HFFc6 (cell line): ENCODE measurements at places on chromosomes 7 and 10.

- no peaks in the 10 kb centered on the region for H3K4me1 ChIP-seq
- no peak overlapping the region for H3K4me3 ChIP-seq
- no peak overlapping the region for H3K27ac ChIP-seq
- no peaks in the 10 kb centered on the region; the same call in 1 of the 2 replicates for H3K27me3 ChIP-seq
- no peak for DNase-seq
- H3K36me3 ChIP-seq = no peaks in the 10 kb centered on the region
These were observed 263.5 kb upstream of the DKK1 start for GRCh38 chr10:52050429-52051047.

- no peak overlapping the region for H3K4me3 ChIP-seq
- H3K27ac ChIP-seq = 0 out of 2 replicates have a peak overlapping the region, but pooled peaks have one; percentile 6
- peak; percentile 85 for DNase-seq
- H3K36me3 ChIP-seq = no peaks in the 10 kb centered on the region
- peaks cover 14% of the 10 kb centered on the region for H3K4me1 ChIP-seq
- peaks cover 15% of the 10 kb centered on the region for H3K27me3 ChIP-seq
These were observed 430.8 kb downstream of the PLXNA4 start for GRCh38 chr7:132145466-132145865.

GRCh38 chr7:146176860-146177259, 60.3 kb downstream of the CNTNAP2 start:
- H3K36me3 ChIP-seq = no peaks in the 10 kb centered on the region
- no peaks in the 10 kb centered on the region for H3K27me3 ChIP-seq
- H3K27ac ChIP-seq = no peak overlapping the region
- no peak overlapping the region for H3K4me3 ChIP-seq
- no peak for DNase-seq
- no peaks in the 10 kb centered on the region for H3K4me1 ChIP-seq

- no peak overlapping the region for H3K4me3 ChIP-seq
- DNase-seq = no peak
- H3K36me3 ChIP-seq = no peaks in the 10 kb centered on the region
- H3K27ac ChIP-seq = no peak overlapping the region
- no peaks in the 10 kb centered on the region for H3K4me1 ChIP-seq
- H3K27me3 ChIP-seq = peaks cover 61% of the 10 kb centered on the region
These were observed 3.4 kb downstream of the PALD1 start for GRCh38 chr10:70481831-70482530.

DNA sequence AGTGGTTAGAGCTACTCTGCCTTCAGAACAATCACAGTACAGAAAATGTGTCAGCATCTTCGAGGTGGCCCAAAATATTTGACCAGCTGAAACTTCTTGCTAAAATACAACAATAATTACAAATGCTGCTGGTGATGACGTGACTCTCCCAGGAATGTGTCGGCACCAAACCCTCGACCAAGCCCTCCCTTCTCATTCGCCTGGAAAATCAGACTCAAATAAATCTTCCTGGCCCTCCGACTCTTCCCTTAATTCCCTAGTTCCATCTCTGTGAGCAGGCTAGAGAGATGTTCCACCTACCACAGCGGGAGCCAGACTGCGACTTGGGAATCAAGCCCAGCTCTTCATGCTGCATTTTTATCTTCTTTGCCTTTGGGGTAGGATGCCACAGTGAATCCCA, 4.1 kb downstream of the PRSS2 start:
- H3K4me1 ChIP-seq = peaks cover 18% of the 10 kb centered on the region
- H3K27me3 ChIP-seq = peaks cover 35% of the 10 kb centered on the region
- H3K27ac ChIP-seq = no peak overlapping the region

GRCh38 chr7:157432541-157432956, 95.7 kb downstream of the DNAJB6 start:
- H3K27me3 ChIP-seq = peaks cover 3% of the 10 kb centered on the region
- peak overlapping the region; percentile 74 for H3K27ac ChIP-seq
- H3K4me1 ChIP-seq = peaks cover 25% of the 10 kb centered on the region
- peak; percentile 73 for DNase-seq
- H3K4me3 ChIP-seq = peak overlapping the region; percentile 70

GRCh38 chr10:129758207-129759021, 205.7 kb downstream of the EBF3 start:
- no peak overlapping the region for H3K27ac ChIP-seq
- DNase-seq = no peak
- no peak overlapping the region for H3K4me3 ChIP-seq
- no peaks in the 10 kb centered on the region for H3K27me3 ChIP-seq
- peaks cover 23% of the 10 kb centered on the region for H3K36me3 ChIP-seq
- no peaks in the 10 kb centered on the region for H3K4me1 ChIP-seq

DNA sequence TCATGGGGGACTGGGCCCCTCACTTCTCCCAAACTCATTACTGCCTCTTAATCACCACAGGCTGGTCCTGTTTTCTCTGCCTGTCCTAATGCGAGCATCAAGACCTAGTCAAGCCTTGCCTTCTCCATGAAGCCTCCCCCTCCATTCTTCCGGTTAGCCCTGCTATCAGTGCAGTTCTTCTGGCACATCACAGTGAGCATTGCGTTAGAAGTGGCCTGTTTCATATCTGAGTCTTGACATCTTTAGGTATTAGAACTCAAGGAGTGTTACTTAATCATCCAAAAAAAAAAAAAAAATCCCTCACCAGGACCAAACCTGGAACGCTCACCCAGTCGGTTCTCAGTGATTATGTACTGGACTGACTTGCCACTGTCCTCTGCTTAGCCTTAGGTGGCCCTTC, 17.4 kb downstream of the SNX10 start:
- H3K27ac ChIP-seq = no peak overlapping the region
- DNase-seq = no peak
- no peaks in the 10 kb centered on the region for H3K36me3 ChIP-seq
- H3K4me1 ChIP-seq = no peaks in the 10 kb centered on the region

DNA sequence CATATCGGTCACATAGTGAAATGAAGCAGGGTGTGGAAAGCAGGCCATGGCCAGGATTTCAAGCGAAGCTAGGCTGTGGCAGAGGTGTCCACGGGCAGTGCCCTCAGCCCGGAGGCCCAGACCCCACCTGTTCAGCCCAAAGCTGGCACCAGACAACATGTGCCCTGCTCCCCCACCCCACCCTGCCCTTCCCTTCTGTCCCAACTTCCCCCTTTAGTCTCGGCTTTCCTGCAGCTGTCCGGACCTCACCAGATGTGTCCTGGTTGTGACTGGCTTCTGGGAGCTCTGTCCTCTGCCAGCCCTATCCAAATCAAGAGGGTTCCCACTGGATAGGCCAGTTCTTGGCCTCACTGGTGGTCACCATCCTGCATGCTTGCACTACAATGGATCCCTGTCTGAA, 37.3 kb downstream of the ADAM12 start:
- peak overlapping the region; percentile 88 for H3K27ac ChIP-seq
- peaks cover 7% of the 10 kb centered on the region; the same call in 1 of the 2 replicates for H3K27me3 ChIP-seq
- no peak overlapping the region for H3K4me3 ChIP-seq
- DNase-seq = no peak

DNA sequence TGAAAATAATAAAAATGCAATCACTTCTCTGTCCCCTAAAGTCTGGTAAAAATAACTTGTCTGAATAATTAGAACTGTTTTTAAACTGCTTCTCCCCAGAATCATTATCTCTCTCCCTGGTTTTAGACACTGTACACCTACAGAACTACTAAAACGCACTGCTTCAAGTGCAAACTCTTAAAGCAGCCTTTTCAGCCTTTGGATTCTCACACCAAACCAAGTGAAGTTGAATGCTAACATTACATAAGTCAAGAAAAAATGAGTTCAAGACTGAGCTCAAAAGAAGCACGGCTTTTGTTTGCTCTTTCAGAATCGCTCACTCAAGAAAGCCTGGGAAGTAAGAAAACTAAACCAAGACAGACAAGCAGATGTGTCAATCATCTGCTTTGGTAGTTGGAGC, 188.8 kb downstream of the LSM5 start:
- no peak for DNase-seq
- peaks cover 3% of the 10 kb centered on the region for H3K27me3 ChIP-seq
- H3K4me1 ChIP-seq = no peaks in the 10 kb centered on the region
- H3K4me3 ChIP-seq = no peak overlapping the region
- no peak overlapping the region for H3K27ac ChIP-seq

DNA sequence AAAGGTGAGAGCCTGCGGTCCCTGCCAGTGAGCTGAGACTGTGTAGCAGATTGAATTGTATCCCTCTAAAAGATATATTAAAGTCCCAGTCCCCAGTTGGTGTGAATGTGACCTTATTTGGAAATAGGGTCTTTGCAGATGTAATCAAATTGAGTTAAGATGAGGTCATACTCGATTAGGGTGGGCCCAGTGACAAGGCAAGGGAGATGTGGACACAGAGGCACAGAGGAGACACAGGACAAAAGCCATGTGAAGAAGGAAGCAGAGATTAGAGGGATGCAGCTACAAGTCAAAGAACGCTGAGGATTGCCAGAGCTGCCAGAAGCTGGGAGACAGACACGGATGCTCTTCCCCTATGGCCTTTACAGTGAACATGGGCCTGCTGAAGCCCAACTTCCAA, 104.3 kb downstream of the CLEC2L start:
- H3K4me3 ChIP-seq = no peak overlapping the region
- H3K27ac ChIP-seq = no peak overlapping the region
